Stimulated activated CD4-positive, alpha-beta T cell treated with anti-CD3 and anti-CD28 coated beads, Interleukin-4, amount 100 ng/mL, for 4 hours (primary cell): ENCODE measurements at places on chromosomes 5 and 9.

DNA sequence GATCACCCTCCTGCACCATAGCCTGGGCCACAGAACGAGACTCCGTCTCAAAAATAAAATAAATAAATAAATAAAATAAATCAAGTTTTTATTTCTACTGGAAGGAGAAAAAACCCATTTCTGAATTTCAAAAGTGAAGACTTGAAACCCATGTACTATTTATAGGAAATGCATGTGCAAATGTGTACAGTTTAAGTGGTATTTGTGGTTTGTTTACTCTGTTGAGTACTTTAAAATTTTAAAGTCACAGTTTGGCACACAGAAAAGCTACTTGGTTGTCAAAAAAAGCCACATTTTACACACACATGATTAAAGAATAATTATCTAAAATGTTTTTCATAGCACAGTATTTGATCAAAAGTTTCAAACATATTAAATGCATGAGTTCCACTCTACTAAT, 43.6 kb downstream of the NR3C1 start:
- DNase-seq = no peak

DNA sequence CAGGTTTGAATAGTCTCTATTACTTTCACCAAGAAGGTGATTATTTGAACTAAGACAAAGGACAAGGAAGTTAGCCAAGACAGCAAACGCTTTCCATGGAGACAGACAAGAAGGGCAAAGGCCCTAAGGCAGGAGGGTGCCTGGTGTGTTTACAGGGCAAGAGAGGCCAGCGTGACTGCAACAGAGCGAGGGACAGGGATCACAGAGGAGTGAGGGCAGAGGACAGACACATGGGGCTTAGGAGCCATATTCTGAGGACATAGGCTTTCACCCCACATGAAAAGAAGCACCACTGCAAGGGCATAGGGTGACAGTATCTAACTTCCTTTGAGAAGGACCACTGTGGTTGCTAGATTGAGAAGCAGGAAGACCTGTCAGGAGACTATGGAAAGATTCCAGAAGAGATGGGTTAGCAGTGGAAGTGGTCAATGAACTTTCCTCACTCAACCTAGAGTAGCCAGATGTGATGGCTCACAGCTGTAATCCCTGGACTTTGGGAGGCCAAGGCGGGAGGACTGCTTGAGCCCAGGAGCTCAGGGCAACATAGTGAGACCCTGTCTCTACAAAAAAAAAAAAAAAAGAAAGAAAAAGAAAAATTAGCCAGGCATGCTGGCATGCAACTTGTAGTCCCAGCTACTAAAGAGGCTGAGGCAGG, 5.0 kb upstream of the HAVCR1 start:
- no peak for DNase-seq

DNA sequence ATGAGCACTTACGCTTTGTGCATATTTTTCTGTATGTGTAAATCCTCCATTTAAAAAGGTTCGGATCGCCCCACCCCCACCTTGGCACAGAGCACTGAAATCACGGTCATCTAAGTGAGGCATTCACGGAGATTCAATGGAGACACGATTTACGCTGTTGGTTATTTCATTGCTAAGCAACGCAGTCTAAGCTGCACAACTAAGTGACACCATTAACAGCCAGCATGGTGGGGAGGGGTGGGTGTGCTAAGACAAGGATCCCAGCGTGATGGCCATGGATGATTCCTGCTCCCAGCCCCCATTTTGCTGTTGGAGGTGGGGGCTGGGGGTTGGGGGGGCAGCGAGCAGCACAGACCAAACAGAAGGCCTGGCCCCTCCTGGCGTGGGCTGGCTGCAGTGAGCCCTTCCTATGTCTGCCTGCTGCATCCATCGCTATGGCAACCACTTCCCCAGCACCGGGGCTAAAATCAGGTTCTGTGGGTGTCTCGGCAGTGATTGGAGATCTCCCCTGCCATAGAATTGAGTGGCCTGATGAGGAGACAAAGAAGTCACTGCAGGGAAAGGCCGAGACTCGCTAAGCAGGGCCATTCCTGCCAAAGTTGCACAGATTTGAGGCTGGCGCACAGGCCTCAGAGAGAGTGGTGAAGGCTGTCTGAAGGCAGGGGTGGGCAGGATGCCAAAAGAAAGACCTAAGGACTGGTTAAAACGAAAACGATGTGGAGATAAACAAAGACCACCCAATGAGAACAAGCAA, 14.3 kb upstream of the MARCHF6 start:
- DNase-seq = no peak

DNA sequence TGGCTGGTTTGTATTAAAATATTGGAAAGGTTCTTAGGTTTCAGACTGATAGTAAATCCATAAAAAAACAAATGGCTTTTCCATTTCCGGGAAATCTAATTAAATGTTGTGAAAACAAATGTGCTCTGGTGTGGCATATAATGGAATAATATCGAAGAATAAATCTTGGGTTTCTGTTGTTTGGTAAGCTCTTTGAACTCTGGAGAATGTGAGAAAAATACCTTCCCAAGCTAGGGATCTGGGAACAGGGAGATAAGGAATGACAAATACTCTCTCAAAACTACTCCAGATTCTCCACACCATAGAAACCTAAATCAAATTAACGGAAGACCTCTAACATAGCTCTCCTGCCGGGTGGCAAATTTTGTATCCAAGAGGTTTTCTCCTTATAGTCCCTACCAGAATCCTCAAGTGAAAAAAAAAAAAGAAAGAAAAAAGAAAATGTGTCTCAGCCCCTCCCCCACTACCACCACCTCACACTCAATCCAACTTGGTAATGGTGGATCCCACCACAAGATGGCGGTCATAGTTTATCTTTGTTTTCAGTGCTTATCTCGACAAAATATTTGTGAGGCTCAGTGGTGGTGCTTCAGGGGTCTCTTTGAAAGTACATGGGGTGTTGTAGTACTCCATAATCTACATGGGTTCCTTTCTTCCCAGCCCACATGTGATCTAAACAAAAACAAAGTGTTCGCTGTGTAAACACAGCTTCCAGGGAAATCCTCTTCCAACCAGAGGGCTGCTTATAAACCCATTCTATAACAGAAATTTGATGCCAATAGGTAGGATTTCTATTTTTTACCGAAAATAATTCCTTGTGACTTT, 54.5 kb upstream of the FST start:
- no peak for DNase-seq

DNA sequence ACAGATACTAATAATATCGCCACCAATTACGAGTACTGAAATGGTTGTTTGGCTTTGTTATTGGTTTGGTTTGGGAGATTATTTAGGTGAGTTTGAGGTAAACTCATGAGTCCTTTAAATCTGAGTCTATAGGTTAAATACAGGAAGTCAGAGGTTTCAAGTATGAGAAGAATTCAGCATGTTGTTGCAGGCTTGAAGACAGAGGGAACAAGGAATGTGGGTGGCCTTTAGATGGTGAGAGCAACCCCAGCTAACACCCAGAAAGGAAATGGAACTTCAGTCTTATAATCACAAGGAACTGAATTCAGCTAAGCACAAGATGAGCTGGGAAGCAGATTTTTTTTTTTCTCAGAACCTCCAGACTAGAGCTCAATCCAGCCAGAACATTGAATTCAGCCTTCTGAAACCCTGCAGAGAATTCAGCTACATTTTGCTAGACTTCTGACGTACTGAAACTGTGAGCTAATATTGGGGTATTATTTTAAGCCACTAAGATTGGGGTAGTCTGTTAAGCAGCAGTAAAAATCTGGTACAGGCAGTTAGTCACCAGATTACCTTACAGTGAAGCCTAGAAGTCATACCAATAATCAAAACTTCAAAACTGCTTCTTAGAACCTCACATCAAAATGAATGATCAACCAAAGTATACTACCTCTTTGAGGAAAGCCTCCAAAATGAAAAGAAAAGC, 216.0 kb upstream of the PUM3 start:
- DNase-seq = no peak

DNA sequence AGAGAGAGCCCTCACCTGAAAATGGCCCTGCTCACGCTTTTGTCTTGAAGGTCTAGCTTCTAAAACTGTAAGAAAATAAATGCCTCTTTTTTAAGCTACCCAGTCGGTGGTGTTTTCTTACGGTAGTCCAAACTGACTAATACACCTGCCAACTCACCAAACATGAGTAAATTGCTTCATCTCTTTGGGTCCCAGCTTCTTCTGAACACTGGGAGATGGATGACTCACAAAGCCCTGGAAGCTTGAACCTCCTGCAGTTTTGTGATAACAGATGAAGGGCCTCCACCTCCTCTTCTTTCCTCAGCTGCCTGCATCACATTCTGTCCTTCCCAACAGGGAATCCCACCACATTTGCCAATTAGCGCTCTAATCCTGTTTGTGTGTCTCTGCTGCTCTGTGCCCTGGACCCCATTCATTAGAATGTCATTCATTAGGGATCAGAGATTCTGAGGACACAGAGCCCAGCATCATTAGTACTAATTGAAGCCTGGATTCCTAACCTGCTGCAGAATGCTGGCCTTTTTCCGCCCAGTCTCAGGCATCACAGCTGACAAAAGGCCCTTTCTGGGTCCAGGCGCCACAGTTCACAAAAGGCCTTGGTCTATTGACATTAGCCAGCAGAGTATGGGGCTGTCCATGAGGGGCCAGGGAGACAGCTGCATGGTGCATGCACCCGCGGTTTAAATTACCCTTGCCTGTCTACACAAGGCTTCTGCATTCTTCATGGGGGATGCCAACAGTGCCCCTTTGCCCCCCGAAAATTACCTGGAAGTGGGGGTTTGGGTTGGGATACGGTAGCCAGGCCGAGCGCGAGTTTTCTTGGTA, 349.3 kb downstream of the SEMA5A start:
- DNase-seq = no peak

GRCh38 chr9:125831054-125831453, 83.9 kb downstream of the PBX3 start:
- DNase-seq = no peak

- DNase-seq = no peak
Measured at GRCh38 chr5:116980581-116980980, 406.0 kb upstream of the SEMA6A start.

- no peak for DNase-seq
Measured at GRCh38 chr9:133276923-133277322, 1.9 kb upstream of the ABO start.

GRCh38 chr9:16133556-16134227, 580.8 kb downstream of the CCDC171 start:
- DNase-seq = no peak

DNA sequence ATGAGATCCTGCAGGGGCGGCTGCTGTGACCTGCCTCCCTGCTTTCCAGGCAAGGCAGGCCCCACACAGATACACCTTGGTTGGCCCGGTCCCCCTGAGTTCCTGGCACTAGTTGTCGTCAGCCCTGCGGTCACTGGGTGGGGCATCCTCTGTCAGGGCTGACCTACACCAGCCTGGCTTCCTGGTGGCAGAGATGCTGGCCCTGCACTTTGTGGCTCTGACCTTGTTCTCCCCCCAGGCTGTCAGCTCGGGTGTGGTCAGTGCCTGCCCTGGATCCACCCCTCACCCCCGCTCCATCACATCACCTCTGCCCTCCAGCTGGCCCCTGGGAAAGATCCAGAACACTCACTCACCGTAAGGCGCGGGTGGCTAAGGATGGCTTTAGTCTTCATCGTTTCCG, 74.1 kb downstream of the PHF2 start:
- DNase-seq = no peak

GRCh38 chr5:179309751-179310320, 35.4 kb downstream of the ADAMTS2 start:
- DNase-seq = no peak

GRCh38 chr5:132103332-132103951, 29.9 kb downstream of the CSF2 start:
- DNase-seq = peak; percentile 81

GRCh38 chr9:73037613-73038012, 84.8 kb upstream of the ALDH1A1 start:
- DNase-seq = no peak

- DNase-seq = no peak
Measured at GRCh38 chr5:150665044-150665443, 4.0 kb downstream of the MYOZ3 start.

DNA sequence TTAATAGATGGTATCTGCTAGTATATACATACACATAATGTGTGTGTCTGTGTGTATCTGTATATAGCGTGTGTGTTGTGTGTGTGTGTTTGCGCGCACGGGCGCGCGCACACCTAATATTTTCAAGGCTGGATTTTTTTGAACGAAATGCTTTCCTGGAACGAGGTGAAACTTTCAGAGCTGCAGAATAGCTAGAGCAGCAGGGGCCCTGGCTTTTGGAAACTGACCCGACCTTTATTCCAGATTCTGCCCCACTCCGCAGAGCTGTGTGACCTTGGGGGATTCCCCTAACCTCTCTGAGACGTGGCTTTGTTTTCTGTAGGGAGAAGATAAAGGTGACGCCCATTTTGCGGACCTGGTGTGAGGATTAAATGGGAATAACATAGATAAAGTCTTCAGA, 757 bp downstream of the FXN start:
- no peak for DNase-seq

DNA sequence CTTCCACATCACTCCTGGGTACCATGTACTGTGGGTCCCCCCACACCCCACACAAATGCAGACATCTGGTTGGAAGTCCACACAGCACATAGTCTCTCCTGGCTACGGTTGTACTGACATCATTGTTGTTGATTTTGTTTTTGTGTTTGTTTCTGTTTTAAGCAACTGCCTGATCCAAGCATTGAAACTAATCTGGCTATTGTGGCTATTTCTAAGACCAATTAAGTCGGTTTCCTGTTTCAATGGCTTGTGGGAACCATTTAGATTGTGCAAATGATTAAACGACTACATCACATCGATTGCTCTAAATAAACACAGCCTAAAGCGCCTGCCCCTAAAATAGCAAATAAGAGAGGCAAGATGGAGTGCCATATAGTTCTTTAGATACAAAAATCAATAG, 226.8 kb upstream of the IRX4 start:
- DNase-seq = no peak

GRCh38 chr9:32385152-32385884, 875 bp downstream of the ACO1 start:
- no peak for DNase-seq

DNA sequence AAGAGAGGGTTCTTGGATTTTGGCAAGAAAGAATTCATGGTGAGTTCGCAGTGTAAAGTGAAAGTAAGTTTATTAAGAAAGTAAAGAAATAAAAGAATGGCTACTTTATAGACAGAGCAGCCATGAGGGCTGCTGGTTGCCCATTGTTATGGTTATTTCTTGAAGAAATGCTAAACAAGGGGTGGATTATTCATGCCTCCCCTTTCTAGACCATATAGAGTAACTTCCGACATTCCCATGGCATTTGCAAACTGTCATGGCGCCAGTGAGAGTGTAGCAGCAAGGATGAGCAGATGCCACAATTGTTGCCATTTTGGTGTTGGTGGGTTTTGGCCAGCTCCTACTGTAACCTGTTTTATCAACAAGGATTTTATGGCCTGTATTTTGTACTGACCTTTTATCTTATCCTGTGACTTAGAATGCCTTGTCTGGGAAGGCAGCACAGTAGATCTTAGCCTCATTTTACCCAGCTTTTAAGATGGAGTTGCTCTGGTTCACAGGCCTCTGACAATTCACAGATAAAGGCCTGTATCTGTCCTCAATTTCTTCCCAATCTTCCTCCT, 1026.1 kb upstream of the DMAC1 start:
- DNase-seq = no peak
